Fibroblast of lung (primary cell): ENCODE measurements at places on chromosomes 5 and 9.

- no peak for DNase-seq
Measured at GRCh38 chr9:132424857-132425674, 15.1 kb downstream of the CFAP77 start.

GRCh38 chr5:83583859-83584258 is 112.3 kb downstream of the VCAN start:
- peak; percentile 82 for DNase-seq

DNA sequence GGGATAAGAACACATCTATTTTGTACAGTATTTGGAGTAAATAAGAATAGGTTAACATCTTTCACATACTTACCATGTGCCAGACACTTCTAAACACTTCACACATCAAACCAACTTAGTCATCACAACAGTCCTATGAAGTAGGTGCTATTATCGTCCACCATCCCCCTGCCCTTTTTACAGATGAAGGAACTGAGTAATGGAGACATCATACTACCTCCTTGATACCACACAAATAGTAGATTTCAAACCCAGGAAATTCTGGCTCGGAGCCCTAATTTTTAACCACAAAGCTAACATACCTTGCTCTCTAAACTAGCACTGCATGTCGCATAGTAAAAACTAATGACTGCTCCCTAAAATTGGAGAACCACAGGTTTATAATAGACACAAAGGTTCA is 4.2 kb upstream of the ZNF366 start:
- DNase-seq, result no peak

DNA sequence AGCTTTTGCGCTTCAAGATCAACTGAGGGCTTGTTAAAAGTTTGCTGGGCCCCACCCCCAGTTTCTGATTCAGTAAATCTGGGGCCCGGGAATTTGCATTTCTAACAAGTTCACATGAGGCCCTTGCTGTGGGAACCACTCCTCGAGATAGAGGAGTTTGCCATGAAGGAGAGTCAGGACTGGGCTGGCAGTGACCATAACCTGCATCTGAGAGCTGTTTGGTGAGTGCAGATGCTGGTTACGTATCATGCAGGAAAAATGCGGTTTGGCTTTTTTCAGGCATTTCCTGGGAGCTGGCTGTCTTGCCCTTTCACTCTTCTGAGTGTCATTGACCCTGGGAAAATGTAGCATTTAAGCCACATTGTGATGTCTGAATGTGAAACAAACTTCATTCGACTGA is 9.4 kb upstream of the ANGPTL2 start:
- DNase-seq, result peak; percentile 65

DNA sequence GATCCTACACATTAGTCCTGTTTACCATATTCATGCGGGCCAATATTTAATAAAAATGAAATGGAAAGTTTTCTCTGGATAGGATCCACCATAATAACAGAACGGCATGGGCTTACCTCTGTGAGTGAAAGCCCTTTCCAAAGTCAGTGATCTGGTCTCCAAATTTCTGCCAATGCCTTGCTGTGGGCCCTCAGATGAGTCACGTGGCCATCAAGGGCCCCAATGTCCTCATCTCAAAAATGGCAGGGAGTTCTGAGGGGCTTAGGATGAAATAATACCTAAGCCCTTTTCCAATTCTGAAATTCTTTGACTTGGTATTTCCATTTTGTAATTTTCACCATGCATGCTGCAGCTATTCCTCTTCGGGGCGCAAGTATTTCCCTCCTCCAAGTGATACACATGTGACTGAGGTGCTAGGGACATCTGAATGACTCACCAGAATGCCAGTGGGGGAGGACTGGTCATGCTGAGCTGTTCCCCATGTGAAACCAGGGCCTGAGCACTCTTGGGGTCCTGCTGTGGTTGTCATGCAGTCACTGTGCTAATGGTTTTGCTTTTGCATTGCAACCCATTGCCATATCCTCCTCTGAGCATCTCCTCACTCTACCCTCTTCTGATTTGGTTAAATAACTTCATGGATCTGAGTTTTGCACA is 35.0 kb downstream of the ITK start:
- no peak for DNase-seq

DNA sequence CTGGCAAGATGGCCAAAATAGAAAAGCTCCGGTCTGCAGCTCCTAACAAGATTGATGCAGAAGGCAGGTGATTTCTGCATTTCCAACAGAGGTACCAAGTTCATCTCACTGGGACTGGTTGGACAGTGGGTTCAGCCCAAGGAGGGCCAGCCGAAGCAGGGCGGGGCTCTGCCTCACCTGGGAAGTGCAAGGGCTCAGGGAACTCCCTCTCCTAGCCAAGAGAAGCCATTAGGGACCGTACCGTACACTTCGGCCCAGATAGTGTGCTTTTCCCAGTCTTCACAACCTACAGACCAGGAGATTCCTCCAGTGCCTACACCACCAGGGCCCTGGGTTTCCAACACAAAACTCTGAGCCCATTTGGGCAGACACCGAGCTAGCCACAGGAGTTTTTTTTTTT is 277.8 kb downstream of the SLCO4C1 start:
- no peak for DNase-seq

GRCh38 chr5:151471276-151471675 is 23.9 kb downstream of the SLC36A1 start:
- DNase-seq, result no peak

DNA sequence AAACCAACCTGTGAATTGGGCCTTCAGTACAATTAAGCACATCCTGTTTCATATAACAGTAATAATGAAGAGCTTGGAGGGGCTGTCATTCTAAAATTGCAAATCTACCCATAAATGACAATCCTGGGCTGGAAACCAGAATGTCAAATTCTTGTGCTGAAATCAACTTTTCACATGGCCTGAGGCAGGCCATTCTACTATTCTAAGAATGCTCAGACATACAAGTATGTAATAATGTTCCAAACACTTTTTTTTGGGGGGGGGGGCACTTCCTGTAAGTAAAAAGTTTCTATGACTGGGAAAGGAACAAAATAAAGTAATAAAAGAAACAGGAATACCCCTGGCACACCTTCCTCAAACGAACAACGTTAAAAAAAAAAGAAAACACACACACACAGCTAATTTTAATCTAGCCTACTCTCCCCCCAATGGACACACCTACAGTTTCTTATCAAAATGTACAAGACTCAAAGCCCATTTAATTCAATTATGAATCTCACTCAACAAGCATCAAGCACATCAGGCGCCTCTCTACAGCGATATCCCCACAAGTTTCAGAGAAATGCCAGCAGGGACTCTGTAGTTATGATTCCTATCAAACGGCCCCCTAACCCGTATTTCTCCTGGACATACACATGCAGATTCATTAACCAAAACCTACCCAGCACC is 1.4 kb downstream of the ETF1 start:
- peak; percentile 35 for DNase-seq

- no peak for DNase-seq
Measured at GRCh38 chr9:93826209-93826608, 128.9 kb downstream of the BARX1 start.

- no peak for DNase-seq
Measured at GRCh38 chr9:31519011-31519410, 865.4 kb upstream of the ACO1 start.

GRCh38 chr9:131043087-131043486 is 34.1 kb downstream of the LAMC3 start:
- no peak for DNase-seq

DNA sequence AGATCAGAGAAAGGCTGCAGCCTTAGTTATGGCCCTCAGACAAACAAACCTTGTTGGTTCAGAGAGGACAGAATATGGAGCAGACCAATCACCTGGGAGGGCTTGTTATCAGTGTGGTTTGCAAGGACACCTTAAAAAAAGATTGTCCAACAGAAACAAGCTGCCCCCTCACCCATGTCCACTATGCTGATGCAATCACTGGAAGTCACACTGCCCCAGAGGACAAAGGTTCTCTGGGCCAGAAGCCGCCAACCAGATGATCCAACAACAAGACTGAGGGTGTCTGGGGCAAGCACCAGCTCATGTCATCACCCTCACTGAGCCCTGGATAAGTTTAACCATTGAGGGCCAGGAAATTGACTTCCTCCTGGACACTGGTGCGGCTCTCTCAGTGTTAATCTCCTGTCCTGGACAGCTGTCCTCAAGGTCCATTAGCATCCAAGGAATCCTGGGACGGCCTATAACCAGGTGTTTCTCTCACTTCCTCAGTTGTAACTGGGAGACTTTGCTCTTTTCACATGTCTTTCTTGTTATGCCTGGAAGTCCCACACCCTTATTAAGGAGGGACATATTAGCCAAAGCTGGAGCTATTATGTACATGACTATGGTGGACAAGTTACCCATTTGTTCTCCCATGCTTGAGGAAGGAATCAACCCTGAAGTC is 36.9 kb upstream of the TBCA start:
- no peak for DNase-seq

DNA sequence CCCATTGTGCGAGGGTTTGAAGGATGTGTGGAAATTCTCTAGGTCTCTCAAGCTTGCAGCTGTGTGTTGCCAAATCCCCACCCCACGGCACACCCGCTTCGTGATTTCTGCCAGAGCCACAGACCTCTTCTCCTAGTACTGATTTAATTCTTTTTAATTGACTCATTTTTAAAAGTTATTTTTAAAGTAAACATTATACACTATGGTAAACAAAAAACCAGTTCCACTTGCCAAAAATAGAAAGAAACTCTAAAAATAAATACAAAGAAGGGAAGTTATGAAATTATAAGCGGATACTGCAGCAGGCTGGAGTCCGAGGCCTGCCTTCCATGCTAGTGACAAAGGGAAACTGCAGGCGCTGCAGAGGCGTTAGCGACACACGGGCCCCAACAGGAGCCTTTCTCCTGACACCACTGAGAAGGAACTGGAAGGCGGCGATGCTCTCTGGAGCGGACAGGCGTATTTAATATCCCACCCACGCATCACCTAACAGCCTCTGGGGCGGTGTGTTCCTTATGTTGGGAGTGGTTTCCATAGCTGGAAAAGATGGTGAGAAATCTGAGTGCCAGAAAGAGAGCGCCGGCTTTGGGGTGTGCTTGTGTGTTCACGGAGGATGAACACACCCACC is 122.5 kb downstream of the COL23A1 start:
- DNase-seq, result no peak

GRCh38 chr5:16502866-16503265 is 37.3 kb upstream of the ZNF622 start:
- DNase-seq, result no peak

DNA sequence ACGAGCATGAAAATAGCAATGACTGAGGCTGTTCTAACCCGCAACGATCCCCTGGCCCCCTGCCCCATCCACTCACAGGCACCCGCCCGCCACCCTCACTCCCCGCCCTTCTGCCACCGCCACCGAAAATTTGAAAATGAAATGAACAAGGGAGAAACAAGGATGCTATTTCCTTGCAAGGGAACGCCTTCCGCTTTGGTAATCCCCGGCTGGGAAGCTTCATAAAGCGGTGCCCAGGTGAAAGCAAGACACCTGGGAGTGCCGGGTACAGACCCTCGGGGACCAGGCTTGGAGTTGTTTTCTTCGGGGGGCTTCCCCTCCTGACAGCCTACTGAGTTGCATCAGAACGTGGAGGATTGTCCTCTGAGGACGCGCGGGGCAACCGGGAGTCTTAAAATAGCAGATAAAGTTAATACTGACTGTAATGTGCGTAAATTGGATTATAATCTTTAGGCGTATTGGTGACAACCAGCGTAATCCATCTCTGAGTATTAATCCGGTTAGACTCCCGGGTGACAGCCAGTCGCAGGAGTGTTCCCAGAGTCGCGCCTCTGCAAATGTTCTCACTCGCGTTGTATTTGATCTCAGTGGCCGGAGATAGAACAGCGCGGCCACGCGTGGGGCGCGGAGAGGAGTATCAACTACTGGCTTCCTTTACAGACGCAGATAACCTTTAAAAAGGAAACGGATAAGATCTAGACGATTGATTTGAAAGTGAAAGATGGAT is 885 bp upstream of the MLLT3 start:
- DNase-seq, result peak; percentile 2

GRCh38 chr5:113652161-113652560 is 138.7 kb downstream of the YTHDC2 start:
- no peak for DNase-seq

- peak; percentile 63 for DNase-seq
Measured at GRCh38 chr5:128271859-128272464, 188.4 kb downstream of the SLC12A2 start.

DNA sequence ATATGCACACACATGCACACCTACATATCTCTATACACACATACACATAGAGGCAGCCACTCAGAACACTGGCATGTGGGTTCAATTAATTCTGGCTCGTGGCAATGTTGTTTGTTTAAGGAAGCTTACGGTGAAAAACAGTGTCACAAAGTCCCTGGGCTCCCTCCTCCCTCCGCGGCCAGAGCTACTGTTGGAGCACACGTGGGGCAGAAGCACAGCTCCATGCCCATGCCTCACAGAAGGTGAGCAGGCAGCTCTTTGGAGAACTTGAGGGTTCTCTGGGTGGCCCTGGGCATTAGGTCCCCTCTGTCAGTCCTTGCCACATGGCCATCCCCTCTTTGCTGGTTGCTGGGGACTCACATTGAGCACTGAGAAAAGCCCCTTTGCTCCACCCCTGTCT is 107.5 kb downstream of the GADD45G start:
- DNase-seq, result no peak

DNA sequence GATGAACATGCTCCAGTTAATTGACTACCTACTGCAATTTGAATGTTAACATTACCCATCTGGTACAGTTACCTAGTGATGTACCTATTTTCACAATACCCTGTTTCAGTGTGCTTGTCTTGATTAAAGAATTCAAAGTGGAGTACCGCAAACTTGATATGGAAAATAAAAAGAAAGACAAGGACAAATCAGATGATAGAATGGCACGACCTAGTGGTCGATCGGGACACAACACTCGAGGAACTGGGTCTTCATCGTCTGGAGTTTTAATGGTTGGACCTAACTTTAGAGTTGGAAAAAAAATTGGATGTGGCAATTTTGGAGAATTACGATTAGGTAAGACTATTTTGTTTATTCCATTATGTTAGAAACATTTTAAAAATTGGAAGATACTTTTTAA is 33.5 kb downstream of the CSNK1G3 start:
- DNase-seq, result peak; percentile 5

DNA sequence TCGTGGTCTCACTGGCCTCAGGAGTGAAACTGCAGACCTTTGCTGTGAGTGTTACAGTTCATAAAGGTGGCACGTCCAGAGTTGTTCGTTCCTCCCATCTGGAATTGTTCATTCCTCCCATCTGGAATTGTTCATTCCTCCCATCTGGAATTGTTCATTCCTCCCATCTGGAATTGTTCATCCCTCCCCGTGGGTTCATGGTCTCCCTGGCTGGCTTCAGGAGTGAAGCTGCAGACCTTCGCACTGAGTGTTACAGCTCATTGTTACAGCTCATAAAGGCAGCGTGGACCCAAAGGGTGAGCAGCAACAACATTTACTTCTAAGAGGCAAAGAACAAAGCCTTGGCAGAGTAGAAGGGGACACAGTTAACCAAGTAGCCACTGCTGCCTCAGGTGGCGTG is 69.1 kb downstream of the GCNT1 start:
- DNase-seq, result no peak

GRCh38 chr5:119022017-119022745 is 33.8 kb upstream of the DTWD2 start:
- peak; percentile 71 for DNase-seq
